Activated CD4-positive, CD25-positive, alpha-beta regulatory T cell treated with anti-CD3 and anti-CD28 coated beads, Interleukin-2, amount 50 U/mL, for 72 hours (primary cell): ENCODE measurements at places on chromosomes 3 and 15.
A peak's percentile ranks its signal among the peaks of the same experiment; 100 is the strongest.

- DNase-seq: no peak
These were observed 18.5 kb upstream of the BLM start for GRCh38 chr15:90698629-90699028.

- no peak for DNase-seq
These were observed 57.9 kb upstream of the PPP2R3A start for GRCh38 chr3:135907422-135908165.

GRCh38 chr3:104856741-104857140, 510.0 kb upstream of the ALCAM start:
- no peak for DNase-seq

- peak; percentile 32 for DNase-seq
These were observed 650 bp downstream of the PYGO1 start for GRCh38 chr15:55587321-55588069.

DNA sequence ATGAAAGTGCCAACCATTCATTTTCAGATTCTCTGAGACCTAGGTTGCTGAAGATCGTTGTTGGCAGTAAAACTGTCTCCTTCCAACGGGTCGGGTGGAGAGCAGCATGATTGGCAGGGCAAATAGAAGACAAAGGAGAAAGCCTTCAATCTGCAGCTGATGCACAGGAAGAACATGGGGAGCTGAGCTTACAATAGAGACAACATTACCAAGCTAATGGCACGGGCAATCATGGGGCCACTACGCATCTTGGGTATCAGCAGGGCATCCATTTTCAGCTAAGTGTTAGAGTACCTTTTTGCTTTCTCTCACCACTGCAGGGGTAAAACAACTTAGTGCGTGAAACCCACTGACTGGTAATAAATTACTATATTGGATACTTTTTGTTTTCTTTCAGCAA, 114.8 kb downstream of the WDR72 start:
- no peak for DNase-seq

DNA sequence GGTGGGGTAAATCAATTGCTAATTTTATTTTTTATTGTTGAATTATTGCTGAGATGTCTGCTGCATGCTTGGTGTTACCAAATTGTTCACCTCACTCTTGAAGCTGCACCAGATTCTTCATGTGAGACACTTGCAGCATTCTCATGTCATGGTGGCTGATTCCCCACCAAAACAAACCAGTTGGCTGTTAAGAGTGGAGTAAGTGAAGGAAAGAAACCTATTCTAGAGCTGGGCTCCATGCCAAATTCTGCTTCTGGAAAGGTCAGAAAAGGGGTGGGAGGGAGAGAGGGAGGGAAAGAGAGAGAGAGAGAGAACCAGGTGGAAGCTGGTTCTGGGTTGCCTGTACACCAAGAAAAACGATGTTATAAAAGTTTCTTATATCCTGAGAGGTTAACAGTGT, 317.5 kb upstream of the THRB start:
- DNase-seq: no peak

DNA sequence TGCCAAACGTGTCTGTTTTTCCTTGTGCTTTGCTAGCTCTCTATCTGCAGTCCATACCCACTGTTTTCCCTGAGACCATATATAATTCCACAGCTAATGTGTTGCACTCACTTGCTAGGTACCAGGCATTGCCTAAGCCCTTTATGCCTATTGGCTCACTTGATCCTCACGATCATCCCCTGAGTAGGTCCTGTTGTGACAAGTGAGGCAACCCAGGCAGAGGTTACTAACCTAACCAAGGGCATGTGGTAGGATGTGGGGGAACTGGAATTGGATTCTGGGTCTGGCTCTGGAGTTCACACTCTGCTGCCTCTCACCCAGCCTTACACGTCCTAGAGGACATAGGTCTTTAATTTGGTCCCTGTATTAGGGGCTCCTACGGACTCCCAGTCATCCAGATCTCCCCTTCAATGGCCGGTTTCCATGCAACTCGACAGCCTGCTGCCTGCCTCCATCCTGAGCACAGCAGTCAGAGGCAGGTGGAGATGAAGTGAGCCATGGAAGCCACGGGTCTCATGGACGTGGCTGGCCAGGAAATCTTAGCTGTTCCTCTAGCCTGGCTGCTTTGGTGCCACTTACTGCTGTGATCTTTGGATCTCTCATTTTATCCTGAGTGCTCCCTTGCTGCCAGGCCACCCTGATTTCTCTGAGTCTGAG, 38.9 kb upstream of the MYZAP start:
- no peak for DNase-seq

DNA sequence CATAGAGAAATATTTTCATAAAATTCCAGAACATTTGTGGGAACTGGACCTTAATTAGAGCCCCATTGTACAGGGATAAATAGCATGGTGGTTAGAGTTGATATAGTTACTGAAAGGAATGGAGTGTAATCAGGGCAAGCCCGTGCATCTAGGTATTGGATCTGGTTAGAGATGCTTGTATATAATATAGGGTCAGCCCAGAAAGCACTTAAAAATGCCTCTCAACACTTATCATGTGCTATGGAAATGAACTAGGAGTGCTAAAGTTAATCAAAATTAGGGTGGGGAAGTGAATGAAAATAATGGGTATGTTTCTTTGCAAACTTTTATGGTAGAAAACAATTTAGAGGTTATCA, 308.3 kb upstream of the NR2E3 start:
- DNase-seq: no peak

GRCh38 chr15:35252351-35252865, 167.3 kb upstream of the NANOGP8 start:
- no peak for DNase-seq

DNA sequence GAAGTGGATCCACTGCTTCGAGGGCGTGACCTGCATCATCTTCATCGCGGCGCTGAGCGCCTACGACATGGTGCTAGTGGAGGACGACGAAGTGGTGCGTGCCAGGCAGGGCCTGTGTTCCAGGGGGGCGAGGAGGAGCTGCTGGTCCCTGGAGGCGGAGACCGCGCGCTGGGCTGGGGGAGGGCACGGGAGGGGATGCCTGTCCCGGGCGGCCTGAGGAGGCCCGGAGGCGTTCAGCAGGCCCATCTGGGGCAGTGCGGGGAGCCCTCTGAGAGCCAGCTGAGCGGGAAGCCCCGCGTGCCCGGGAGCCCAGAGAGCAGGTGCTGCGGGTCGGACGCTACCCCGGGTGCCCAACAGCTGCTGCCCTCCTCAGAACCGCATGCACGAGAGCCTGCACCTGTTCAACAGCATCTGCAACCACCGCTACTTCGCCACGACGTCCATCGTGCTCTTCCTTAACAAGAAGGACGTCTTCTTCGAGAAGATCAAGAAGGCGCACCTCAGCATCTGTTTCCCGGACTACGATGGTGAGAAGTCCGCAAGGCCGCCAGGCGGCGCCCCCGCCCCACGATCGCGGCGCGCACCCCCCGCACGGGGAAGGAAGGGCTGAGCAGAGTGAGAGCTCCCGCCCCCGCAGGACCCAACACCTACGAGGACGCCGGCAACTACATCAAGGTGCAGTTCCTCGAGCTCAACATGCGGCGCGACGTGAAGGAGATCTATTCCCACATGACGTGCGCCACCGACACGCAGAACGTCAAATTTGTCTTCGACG, 2.9 kb downstream of the GNAT1 start:
- peak; percentile 78 for DNase-seq

GRCh38 chr3:151841801-151842200, 27.9 kb downstream of the AADAC start:
- no peak for DNase-seq

DNA sequence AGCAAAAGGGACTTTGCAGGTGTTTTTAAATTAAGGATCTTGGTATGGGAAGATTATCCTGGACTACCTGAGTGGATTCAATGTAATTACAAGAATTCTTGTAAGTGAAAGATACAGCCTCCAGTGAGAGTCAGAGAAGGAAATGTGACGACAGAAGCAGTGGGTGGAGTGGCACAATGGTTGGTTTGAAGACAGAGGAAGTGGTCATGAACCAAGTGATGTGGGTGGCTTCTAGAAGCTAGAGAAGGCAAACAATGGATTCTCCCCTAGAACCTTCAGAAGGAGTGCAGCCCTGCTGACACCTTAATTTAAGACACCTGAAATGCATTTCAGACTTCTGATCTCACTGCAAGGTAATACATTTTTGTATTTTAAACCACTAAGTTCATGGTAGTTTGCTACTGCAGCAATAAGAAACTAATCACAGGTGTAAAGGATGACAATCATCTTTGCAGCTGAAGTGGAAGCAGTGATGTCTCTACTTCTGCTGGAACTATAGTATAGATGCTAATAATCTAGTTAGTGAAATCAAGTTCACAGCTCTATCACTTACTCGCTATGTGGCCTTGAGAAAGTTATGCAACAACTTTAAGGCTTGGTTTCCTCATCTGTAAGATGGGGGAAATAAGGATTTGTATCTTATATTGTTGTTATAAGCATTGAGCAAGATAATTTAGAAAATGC, 403.4 kb upstream of the SUCLG2 start:
- DNase-seq: peak; percentile 32

DNA sequence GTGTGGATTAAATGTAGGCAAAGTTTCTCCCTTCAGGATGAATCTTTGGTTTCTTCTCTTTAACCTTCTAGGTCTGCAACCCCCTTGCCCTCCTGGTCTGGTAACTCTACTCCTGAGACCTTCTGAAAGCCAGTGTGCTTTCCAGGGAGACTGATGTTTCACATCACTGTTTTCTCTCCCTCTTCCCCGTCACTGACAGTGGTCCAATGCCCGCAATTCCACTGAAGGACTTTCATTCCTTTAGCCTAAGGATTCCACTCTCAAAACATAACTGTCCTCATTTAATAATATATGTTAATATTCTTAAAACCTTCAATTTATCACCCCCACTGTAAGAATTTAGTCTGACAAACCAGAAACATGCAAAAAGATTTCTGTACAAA, 101.5 kb upstream of the CPNE4 start:
- no peak for DNase-seq

GRCh38 chr15:77808075-77808474, 175.4 kb upstream of the LINGO1 start:
- DNase-seq: no peak

- no peak for DNase-seq
These were observed 145.1 kb downstream of the TNIK start for GRCh38 chr3:171315101-171315500.

- no peak for DNase-seq
These were observed 229.2 kb upstream of the CHRNA7 start for GRCh38 chr15:31801152-31801551.

DNA sequence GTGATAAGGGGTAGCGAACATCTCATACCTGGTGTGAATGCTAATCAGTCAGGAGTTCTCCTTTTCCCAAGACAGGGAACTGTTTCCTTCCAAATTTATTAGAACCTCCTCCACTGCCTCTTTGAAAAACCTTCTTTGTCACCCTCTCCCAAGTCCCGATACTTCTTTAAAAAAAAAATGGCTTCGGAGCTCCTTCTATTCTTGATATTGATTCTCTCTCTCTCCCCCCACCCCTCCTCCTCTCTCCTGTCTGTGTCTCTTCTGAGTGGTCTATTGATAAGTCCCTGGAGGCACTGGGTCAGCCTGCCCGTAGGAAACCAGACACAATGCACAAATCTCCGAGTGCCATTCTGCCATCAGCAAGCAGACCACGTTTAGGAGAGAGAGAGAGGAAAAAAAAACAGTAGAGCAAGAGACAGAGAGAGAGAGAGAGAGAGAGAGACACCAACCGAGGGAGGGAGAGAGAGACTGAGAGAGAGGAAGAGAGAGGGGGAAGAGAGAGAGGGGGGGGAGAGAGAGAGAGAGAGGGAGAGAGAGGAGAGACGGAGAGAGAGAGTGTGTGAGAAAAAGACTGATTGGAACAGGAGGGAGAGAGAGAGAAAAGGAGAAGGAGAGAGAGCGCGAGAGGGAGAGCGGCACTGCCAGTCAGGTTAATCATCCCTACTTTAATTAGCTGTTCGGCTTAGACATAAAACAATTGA, 160.9 kb downstream of the TIGIT start:
- DNase-seq: no peak

- no peak for DNase-seq
These were observed 491.8 kb downstream of the MECOM start for GRCh38 chr3:169171739-169172138.

DNA sequence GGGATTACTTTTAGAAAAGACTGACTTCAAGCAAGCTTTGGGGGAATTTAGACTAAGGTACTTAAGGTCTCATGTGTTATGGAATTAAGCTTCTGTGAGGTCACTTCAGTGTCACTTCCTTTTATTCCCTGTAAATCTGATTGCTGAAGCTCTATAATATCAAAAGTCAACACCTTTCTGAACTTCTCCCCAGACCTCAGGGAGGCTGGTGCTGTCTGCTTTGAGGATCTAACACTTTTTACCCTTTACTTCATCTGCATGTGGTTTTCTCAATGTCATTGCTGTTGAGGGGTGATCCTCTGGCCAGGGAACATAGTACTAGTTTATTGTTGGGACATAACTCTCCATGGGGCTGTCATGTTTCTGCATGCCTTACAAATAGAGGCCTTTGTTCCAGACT, 41.8 kb upstream of the RASGRF1 start:
- DNase-seq: no peak

GRCh38 chr3:169122416-169122815, 541.1 kb downstream of the MECOM start:
- DNase-seq: no peak

DNA sequence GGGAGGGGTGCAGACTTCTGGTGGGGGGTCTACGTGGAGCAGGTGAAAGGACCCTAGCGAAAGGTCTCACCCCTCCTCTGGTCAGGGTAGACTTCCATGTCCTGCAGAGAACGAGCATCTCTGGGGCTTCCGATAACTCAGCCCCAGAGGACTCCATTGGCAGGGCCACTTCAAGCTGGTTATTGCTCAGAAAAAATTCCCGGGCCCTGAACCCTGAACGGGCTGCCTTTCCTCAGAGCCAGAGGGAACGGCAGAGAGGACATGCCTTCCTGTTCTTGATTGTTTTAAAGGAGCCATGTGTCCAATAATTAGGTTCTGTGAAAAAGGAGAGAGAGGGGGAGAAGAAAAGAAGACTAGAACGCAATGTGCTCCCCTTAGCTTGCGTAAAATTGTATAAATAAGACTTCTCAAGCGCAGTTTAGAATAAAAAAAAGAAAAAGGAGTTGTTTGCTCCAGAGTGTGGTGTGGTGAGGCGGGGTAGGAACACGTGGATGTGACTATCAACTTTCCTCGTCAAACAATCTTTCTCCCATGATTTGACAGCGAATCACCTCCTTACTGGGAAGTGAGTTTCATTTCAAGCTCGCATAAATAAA, 193.4 kb upstream of the UBE2E1 start:
- DNase-seq: no peak

DNA sequence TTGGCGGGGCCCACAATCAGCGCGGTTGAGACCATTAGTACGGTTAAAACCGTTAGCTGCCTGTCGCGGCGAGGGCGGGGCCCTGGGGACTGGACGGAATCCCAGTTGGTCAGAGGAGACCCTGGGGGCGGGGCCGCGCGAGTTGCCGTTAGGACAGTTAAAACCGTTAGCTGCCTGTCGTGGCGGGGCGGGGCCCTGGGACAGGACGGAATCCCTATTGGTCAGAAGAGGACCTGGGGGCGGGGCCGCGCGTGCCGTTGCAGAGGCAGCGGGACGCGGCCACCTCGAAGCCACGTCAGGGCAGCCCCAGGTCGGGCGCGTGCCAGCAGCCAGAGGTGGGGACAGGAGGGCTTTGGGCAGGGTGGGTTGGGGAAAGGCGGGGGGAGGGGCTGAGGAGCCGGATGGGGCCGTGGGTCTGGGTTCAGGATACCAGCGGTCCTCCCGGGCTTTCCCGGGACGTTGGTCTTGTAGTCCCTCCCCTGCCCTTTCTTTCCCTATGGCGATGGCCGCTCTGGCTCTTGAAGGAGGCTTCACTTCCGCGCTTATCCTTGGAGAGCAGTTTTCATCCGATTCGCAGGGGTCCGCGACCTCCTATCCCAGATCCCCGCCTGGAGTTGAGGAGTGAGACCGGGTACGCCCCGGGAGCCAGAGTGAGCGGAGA, 28.0 kb downstream of the KLHDC8B start:
- peak; percentile 42 for DNase-seq
